Activated CD8-positive, alpha-beta T cell treated with anti-CD3 and anti-CD28 coated beads, Interleukin-2, amount 10 ng/mL, durations not matched to agents 7 days and 5 days (primary cell): ENCODE measurements at places on chromosomes 6 and 20.

- DNase-seq = no peak
- H3K4me3 ChIP-seq = no peak overlapping the region
- H3K27me3 ChIP-seq = no peaks in the 10 kb centered on the region
- H3K4me1 ChIP-seq = no peaks in the 10 kb centered on the region
- H3K27ac ChIP-seq = no peak overlapping the region
Observed at GRCh38 chr6:161901740-161902426, 628.0 kb upstream of the AGPAT4 start.

- H3K4me1 ChIP-seq = peaks cover 29% of the 10 kb centered on the region
- no peak overlapping the region for H3K4me3 ChIP-seq
- H3K36me3 ChIP-seq = peaks cover 28% of the 10 kb centered on the region
- no peak overlapping the region for H3K27ac ChIP-seq
Observed at GRCh38 chr20:41411391-41411847, 44.8 kb upstream of the EMILIN3 start.

GRCh38 chr6:128743974-128744765 lies 138.8 kb upstream of the LAMA2 start:
- DNase-seq = no peak
- H3K27ac ChIP-seq = no peak overlapping the region
- H3K4me1 ChIP-seq = no peaks in the 10 kb centered on the region
- H3K4me3 ChIP-seq = no peak overlapping the region

- H3K4me3 ChIP-seq = no peak overlapping the region
- no peak for DNase-seq
Observed at GRCh38 chr20:63095718-63096654, 89.2 kb upstream of the BHLHE23 start.

DNA sequence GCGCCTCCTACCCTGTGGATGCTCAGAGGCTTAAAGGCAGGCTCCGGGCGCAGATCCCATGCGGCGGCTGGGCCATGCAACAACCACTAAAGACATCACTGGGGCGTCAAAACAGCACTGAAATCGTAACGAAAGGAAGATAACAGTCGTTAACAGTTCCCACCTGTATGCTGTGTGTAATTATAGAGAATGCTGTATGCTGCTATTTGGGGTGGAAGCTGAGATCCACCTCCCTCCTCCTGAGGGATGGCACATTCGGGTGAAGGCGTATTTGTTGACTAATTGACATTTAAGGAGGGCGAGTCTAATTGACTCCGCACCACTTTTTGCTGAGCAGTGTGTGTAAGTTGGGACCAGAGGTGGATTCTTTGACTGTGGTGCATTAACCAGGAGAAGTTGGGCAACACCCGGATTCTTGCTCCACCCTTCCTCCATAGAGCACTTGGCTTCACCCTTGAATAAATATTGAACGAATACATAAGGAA lies 687 bp downstream of the SLC35A1 start:
- H3K27me3 ChIP-seq = peaks cover 4% of the 10 kb centered on the region
- peak overlapping the region; percentile 98 for H3K27ac ChIP-seq
- H3K4me1 ChIP-seq = peaks cover 15% of the 10 kb centered on the region
- H3K4me3 ChIP-seq = peak overlapping the region; percentile 98
- peak; percentile 69 for DNase-seq
- H3K36me3 ChIP-seq = peaks cover 5% of the 10 kb centered on the region

DNA sequence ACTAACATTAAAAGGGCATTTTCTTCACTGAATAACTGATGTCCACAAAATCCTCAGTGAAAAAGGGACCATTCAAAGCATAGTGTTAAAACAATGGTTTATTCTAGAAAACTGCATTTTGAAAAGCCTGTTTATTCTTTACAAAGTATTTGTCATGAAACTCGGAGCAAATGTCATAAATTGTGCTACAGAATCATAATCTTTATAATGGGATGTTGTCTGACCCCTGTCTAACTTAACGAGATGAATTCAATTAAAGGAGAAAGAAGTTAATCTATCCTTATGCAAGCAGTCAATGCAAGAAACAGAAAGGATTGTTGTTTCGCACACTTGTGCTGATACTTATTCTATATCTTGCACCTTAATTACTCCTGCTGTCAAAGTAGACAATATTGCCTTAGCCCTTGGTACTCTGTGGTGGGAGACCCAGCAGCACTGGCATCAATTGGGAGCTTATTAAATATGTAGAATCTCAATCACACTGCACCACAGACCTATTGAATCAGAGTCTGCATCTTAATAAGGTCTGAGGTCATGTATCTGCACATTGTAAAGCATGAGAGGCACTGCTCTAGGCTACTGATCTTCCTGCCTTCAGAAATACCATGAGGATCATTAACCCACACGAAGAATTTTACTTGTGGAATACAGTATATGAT lies 708.3 kb downstream of the HDGFL1 start:
- no peaks in the 10 kb centered on the region for H3K36me3 ChIP-seq
- no peak overlapping the region for H3K27ac ChIP-seq
- no peaks in the 10 kb centered on the region for H3K4me1 ChIP-seq
- no peaks in the 10 kb centered on the region for H3K27me3 ChIP-seq
- no peak overlapping the region for H3K4me3 ChIP-seq
